ENCODE measurements at places on chromosomes 16 and 17.

DNA sequence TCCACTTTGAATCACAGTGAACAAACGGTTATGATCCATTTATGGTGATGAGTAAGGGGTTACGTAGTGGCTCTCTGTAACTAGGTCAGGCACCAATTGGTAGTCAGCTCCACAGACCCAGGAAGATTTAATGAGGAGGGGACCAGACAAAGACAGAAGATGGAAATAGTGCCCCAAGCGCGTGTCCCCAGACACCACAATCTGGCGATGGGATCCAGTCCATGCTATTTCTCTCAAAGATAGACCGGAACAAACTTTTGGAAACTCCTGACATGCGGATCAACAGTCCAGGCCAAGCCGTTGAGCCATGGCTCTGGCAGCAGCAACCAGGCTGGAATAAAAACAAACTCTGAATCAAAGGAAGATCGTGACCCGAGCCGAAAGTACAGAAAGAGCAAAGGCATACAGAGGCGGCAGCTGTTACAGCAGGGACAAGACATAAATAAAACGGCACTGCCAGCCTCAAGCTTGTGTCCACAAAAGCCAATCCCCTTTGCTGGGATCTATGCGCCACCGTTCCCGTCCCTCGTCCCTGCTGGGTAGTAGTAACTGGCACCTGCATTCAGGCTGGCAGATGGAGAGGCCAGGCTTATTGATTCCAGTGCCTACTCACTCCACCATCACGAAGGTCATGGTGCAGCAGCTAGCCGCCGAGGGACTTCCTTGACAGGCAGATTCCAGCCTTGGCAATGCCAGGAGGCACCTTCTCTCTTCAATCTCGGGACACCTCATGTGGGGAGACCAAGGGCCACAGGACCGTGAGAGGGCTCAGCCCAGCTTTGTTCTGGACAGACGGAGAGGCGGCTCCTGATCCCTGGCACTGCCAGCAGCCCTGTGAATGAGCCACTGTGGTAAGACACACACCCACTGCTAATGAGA, 50.2 kb downstream of the CDH11 start:
- peak; percentile 40 for DNase-seq

GRCh38 chr17:76081295-76082210, 2.6 kb downstream of the ZACN start:
- no peak for DNase-seq

DNA sequence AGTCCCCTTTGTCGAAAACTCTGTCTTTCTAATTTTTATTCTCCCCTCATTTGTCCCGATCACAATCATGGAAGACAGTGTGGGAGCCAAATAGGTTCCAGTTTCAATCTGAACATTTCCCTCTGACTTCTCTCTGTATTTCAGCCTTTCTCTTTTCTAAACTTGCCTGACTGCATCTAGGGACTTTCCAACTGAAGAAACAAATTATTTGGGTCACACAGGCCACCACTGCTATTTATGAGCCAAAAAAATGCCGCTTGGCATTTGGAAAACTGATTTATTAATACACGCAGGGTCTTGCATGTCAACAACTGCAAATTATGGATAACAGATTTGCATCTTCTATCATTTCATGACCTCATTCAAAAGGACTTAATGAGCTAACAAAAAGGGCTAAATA, 55.2 kb upstream of the ELAC2 start:
- DNase-seq, result no peak

GRCh38 chr17:32458371-32458770, 14.1 kb downstream of the PSMD11 start:
- no peak for DNase-seq

DNA sequence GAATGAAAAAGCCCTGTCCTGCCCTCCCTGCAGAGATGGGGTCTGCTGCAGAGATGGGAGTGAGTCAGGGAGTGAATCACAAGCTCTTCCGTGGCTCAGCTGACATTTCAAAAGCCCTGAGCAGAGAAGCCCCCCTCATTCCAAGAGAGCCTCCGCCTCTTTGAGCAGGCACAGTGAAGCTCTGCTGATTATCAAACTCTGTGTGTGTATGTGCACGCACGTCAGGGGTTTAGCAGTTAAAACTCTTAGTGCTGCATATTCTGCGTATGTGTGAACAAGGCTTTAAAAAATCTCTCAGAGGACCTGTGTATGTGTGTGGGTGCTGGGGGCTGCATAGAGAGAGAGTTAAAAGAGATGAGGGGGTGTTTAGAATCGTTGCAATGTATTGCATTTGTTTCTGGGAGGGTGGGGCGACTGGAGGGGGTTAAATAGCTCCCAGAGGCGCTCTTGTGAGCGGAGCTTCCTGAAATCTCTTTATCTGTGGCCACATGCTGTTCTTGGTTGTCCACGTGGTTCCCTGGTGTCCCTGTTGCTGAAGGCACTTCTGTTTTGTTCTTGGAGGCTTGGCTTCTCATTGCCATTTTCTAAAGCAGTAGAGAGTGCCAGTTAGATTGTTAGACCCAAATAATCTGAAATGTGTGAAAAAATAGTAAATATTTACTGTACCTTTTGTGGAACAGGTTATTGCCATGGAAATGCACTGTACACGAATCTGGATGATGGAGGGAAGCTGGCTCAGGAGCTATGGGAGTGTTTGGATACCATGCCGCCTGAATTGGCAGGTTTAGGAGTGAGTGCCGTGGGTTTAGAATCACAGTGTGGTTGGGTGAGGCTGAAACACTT, 116.6 kb downstream of the PRKCB start:
- DNase-seq, result no peak

DNA sequence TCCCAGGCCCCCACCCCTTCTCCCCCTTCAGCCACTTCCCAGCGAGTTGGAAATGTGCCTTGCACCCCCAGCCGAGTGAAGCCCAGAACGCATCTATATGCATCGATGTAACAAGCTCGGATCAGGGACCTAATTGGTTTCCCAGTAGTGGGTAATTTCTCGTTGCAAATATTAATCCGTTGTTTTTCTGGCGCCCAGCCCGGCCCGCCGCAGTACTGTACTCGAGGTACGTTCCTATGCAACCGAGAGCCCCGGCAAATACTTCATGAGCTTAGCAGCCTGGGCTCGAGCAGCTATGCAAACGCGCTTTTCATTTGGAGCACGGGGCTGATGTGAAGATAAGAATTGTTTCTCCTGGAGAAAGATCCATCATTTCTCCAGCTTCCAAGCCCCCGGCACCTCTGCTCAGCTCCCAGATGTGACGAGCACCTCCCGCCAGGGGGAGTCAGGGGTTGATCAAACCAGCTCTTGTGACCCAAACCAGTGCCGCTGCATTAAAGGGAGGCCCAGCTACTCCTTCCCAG, 229.8 kb downstream of the KATNIP start:
- peak; percentile 12 for DNase-seq

DNA sequence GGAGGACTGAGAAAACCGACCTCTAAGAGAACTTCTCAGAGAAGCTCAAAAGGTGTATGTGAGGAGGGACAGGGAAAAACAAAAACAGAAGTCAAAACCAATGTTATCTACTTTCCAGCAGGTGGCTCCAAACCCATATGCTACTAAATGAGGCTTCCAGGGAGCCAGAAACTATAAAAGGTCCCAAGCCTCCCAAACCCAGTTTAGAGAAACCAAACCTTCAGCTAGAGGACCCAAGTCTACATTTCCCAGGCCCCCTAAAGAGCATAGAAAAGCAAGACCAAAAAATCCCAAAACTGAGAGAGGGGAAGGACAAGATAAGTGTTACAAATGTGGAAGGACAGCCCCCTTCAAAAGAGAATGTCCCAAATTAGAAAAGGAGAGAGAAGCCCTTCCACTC, 3.7 kb downstream of the HPR start:
- DNase-seq, result no peak

- DNase-seq, result no peak
Measured at GRCh38 chr16:89973654-89974335, 25.2 kb downstream of the DEF8 start.

DNA sequence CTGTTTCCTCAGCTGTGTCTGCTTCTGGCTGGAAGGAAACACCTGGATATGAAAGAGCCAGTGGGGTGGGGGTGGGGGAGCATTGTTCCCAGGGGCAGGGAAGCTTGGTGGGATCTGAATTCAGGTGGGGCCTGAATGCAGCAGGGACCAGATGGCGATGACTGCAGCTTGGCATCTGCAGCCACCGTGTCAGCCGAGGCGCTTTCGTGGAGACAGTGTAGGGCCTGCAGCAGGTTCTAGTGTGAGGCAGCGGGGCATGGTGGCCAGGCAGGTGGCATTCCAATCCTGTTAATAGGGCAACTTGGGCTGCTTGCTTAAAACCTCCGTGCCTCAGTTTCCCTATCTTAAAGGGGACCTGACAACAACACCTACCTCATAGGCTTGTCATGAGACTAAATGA, 1.7 kb downstream of the PIK3R6 start:
- no peak for DNase-seq

GRCh38 chr16:9665851-9666271, 516.4 kb downstream of the GRIN2A start:
- DNase-seq, result no peak

DNA sequence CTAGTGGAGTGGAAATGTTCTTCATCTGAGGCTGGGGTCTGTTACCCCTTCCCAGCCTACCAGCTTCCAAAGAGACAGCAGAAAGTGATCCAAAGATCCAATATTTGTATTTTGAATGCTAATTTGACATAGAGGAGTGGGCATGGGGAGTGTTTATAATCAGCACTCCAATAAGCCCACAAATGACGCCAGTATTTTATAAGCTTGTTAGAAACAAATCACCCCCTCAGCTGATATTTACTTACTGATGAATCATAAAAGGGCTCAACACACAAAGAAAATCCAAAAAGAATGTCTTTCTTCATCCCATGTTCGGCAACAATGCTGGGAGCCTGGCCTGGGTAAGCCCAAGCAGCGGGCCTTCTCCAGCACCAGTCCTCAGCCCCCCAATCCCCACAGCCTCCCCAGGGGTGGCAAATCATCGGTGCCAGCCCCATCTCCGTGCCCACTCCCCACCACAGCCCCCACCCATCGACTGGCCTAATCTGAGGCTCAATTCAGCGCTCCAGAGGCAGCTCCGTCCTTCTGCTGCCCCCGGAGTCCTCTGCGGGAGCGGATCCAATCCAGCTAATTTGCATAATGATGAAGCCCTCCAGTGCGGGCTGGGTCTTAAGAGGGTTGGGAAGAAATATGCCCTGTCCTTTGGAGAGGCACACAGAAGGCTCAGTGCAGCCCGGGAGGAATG, 169.5 kb downstream of the C16orf78 start:
- no peak for DNase-seq

DNA sequence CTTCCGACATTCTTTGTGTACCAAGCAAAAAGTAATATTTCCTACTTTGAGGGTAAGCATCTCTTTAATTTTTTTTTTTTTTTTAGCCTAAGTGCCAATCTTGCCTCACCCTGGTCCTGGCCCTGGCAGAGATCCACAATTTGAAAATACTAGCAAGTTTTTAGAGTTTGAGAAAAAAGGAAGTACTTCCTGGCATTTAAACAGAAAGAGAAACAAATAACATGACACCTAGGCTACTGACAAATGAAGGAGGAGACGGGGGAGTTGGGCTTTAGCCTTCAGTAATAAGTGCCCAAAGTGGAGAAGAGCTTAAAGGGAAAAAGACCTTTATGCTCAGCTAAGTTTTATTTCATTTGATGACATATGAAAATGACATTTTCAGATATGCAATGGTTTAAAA, 92.8 kb downstream of the HS3ST3A1 start:
- no peak for DNase-seq

- DNase-seq, result no peak
Measured at GRCh38 chr16:746637-747036, 5.8 kb upstream of the CIAO3 start.

GRCh38 chr17:73803964-73804435, 159.8 kb upstream of the SDK2 start:
- no peak for DNase-seq

DNA sequence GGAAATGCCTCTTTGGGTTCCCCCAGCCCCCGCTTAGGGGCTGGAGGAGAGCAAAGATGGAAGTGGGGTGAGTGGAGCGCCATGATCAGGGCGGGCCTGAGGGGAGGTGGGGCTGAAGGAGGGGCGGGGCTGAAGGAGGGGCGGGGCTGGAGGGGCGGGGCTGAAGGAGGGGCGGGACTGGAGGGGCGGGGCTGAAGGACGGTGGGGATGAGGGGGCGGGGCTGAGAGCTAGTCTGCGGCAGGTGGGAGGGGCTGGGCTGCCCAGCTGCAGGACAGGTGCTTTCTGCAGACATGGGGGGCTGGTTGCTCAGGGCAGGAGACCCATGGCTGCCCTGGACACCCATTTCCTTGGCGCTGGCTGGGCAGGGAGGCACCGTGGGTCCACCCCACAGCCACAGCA, 39.1 kb upstream of the PABPN1L start:
- DNase-seq, result no peak

DNA sequence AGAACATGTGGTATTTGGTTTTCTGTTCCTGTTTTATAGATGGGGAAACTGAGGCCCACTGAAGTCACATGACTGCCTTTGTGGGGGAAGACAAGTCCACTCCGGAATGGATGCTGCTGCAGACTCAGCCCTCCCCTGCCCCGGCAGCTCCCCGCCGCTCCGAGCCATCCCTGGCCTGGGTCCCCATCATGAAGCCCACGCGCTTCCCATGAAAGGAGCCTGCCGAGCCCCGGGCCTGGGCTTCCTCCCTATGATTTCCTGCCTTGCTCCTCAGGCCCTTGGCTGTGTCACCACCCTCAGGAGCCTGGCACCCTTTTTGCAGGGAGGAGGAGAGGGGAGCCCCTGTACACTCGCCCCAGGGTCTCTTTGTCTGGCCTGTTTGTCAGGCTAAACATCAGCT, 125.3 kb upstream of the FOXF1 start:
- no peak for DNase-seq

GRCh38 chr16:26987597-26988010, 79.1 kb upstream of the C16orf82 start:
- DNase-seq, result no peak

- no peak for DNase-seq
Measured at GRCh38 chr17:78839762-78840529, 668 bp downstream of the USP36 start.

- no peak for DNase-seq
Measured at GRCh38 chr17:15882777-15883176, 62.2 kb upstream of the ADORA2B start.

GRCh38 chr17:72775237-72775636, 317.3 kb downstream of the SLC39A11 start:
- no peak for DNase-seq

DNA sequence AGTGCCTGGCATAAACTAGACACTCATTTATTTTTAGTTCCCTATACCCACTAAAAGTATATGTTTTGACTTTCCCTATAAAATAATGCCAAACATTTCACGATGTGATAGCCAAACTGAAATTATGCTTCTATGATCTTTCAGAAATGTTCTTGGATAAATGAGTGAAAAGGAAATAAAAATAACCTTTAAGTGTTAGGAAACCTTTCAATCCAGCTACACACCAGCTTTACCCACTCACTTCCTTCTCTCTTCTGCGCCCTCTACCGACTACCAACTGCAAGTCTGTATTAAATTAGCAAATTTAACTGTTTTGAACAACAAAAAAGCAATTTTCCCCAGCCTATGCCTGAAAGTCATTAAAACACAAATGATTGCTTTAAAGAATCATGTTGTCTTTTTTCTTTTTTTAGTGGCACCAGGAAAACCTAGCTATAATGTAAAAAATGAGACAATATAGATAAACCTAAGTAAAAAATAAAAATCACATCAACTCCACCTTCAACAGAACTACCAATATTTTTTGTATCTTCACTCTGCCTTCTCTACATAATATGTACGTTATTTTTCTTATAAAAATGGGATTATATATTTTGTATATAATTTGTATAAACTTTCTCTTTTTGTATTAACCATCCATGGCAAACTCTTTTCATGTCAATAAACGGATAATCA, 13.2 kb upstream of the TMEM100 start:
- no peak for DNase-seq

- DNase-seq, result no peak
Measured at GRCh38 chr16:57357330-57358085, 1.1 kb upstream of the CCL22 start.

All from amygdala (tissue), 56 donors.